Activated CD4-positive, alpha-beta T cell treated with anti-CD3 and anti-CD28 coated beads, Interleukin-2, Interleukin-4, amounts not matched to agents 100 ng/mL and 50 ng/mL, durations not matched to agents 16 hours and 8 hours (primary cell): ENCODE measurements at places on chromosomes 16 and 17.

DNA sequence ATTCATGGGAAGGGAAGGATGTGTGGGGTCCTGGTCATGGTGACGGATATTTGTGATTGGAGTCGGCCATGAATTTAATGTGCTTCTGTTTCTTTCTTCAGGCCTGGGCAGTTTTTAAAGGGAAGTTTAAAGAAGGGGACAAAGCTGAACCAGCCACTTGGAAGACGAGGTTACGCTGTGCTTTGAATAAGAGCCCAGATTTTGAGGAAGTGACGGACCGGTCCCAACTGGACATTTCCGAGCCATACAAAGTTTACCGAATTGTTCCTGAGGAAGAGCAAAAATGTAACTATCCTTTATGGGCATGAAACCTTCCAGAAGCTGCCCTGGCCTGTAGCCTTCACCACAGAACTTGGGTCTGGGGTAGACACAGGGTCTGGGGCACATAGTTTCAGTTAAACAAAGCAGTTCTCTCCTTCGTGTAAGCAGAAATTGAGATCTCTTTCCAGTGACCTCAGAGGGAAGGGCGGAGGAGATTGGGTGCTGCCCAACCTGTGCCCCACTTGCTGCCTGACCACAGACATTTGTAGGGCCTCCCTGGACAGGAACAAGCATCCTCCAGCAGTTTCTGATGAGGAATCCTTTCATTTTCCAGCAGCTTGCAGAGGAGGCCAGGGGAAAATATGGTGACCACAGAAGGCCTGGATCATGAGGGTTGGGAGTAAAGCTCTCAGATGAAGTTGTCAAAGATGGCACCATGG, 10.1 kb downstream of the IRF8 start:
- no peak for DNase-seq

DNA sequence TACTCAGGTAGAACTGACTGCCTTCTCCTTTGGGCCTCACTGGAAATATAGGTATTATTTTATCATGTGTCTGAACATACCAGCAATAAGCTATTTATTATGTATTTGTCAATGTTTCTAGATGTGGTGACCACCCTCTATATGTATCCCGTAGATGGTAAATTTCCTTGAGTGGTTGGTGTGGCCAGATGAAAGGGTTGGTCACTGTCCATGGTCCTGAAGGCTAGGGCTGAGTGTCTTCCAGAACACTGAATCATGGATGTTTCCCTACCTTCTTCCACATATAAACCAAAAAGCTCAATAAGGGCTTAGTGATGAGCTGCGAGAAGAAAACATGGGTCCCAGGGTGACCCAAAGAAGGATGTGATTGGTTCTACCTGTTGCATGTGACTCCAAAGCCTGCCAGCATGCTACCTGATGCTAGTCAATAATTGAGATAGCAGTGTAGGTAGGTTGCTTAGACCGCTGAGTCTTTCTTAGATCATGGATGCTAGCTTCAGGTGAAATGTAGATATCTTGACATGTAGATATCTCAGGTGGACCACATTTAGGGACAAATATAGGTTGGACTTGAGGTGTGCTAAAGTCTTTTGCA, 150.3 kb downstream of the ASIC2 start:
- DNase-seq = no peak

GRCh38 chr16:80583466-80583865, 42.7 kb downstream of the DYNLRB2 start:
- peak; percentile 88 for DNase-seq

- no peak for DNase-seq
Observed at GRCh38 chr17:62750631-62751051, 57.5 kb downstream of the MARCHF10 start.

DNA sequence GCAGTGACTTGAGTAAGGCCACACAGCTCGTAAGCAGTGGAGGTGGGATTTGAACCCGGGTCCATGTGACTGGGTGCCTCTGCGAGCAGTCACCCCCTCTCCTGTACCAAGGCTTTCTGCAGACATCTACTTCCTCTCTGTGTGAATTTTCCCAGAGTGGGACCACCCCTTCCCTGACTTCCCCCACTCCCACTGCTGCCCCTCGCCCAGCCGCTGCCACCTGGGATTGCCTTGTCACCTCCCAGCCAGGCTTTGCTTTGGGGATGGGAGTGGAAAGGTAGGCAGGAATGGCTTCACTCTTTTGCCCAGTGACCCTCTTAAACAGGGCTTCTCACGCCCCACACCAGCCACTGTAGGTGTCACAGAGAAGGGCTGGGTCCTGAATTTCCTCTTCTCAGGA, 105.2 kb upstream of the SEC14L1 start:
- DNase-seq = no peak

GRCh38 chr16:66851166-66851964, 7.2 kb downstream of the CA7 start:
- no peak for DNase-seq

GRCh38 chr17:39704821-39705551, 5.1 kb downstream of the ERBB2 start:
- DNase-seq = no peak

DNA sequence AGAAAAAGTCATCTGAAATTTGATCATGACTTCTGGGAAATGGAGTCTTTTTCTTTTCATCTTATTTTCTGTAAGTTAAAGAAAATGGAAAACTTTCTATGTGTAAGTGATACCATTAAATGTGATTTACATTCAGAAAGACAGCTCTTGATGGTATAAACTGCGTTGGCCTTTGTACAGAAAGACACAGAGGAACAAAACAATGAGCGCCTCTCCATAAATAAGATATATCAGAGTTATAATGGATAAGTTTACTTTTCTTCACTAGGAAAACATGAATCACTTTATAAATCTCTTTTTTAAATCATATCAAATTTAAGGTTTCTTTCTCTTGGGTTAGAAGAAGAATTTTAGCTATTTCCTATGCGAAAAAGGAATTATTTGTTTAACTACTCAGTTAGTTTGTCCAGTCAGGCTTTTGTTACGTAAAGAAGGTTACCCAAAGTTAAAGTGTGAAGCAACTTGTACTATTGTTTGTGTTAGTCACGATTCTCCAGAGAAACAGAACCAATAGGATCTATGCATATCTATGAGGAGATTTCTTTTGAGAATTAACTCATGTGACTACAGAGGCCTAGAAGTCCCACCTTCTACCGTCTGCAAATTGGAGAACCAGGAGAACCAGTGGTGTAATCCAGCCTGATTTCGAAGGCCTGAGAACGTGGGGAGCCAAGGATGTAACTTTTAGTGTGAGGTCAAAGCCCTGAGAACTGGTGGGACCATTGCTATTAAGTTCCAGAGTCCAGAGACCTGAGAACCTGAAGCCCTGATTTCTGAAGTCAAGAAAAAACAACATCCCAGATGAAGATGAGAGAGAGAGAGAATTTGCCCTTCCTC, 295.4 kb upstream of the KCNJ16 start:
- no peak for DNase-seq

DNA sequence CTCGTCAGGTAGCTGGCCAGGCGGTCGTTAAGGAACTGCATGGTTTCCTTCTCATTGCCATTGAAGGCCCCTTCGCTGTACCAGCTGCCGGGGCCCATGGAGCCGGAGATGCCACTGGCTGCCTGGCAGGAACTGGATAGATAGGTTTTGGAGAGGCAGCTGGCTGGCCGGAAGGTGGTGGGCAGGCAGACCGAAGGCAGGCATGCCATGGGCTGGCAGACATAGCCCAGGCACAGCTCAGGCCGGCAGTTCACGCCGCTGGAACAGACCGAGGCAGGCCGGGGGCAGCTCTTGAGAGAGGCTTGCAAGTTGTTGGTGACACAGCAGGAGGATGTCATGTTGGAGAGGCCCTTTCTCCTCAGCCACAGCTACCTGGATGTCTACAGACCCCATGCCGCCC, at the start of gene KRT32:
KRT32 (minus strand) TSS at position 399 of the 400 bp plus-strand sequence; CDS start at position 338, 61 bp downstream.
- no peak for DNase-seq

GRCh38 chr17:53499277-53499676, 323.4 kb upstream of the KIF2B start:
- DNase-seq = no peak

GRCh38 chr16:1554826-1555445, 21.5 kb downstream of the TMEM204 start:
- DNase-seq = no peak

DNA sequence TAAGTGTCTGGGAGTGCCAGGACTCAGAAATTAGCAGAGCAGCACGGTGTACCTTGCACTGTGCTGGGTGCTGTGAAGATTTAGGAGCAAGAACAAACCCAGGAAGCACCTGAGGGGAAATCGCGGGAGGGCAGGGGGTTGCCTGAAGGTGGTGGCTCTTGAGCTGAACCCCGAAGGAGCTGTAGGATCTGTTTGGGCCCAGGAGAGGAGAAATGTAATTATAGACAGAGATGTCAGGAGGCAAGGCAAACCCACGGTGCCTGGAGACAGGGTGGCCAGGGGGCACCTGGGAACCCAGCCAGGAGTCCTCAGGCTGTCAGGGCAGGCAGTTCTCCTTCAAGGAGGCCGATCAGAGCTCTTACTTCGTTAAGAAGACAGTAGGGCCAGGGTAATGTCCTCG, 109.1 kb downstream of the C16orf78 start:
- DNase-seq = no peak

DNA sequence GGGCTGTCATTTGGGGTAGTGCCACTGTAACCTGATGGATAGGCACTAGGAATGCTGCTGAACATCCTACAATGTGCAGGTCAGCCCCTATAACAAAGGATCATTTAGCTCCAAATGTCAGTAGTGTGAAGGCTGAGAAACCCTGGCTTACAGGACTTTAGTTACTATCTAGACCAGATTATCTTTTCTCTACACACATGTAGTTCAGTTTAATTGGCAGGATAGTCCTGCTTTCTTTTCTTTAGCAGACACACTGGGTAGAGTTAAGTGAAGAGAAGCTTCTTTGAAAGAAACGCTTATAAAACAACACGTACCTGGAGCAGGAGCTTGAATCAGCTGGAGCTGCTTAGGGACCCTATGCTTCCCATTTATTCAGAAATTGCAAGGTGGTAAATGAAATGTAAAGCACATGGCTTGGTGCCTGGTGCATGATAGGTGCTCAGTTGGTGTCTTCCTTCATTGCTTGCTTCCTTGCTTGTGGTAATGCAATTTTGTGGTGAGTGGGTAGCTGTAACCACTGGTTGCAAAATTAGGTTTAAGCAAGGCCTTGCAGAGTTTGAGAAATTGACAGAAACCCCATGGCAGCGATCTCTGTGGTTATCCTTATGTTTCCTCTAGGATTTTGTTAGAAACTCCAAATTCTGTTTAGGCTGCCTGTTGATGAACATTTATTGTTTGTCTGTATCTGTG, 9.4 kb downstream of the METTL9 start:
- peak; percentile 49 for DNase-seq

DNA sequence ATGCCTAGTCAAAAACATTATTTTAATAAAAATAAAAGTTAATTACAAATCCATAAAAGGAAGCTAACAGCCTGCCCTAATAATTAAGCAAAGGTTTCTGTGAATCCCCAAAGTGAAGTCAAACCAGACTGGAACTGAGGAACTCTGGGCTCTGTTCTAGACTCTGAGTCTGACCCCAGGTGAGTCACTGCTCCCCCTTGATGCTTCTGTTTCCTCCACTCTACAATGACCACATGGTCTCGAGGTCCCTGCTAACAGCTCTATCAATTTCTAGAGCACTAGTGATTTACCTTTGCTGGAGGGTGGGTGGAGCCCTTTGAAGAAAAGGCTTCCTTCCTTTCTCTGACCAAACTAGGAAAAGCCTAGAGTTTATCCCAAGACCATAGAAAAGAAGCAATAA, 32.4 kb downstream of the XPO6 start:
- no peak for DNase-seq

DNA sequence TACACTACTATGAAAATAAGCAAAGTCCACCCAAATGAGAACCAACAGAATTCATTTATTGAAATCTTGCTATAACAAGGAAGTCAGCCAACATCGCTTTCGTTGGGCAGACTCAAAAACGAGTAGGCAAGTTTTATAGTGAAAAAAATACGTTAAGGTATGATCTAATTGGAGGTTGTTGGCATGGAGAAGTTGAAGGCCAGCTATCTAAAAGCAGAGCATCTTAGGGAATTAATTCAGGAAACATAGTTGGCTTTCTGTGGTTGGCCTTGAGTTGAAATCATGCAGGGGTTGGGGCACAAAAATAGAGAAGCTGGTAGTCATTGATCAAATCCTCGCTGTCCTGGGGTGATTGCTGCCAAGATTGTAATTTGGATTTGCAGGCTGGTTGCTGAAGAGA, 118.3 kb downstream of the PPM1E start:
- DNase-seq = no peak

- no peak for DNase-seq
Observed at GRCh38 chr17:3475812-3476610, at the start of gene ASPA. Gene ASPA (plus strand): TSS chr17:3475997. CDS start chr17:3476160, 163 bp downstream.

- no peak for DNase-seq
Observed at GRCh38 chr16:74030000-74030706, 266.5 kb upstream of the PSMD7 start.

GRCh38 chr16:5895137-5895536, 797.5 kb upstream of the EEF2KMT start:
- no peak for DNase-seq

GRCh38 chr17:17942846-17943245, 29.4 kb downstream of the TOM1L2 start:
- no peak for DNase-seq
